ENCODE measurements at places on chromosomes 7 and 10. TPM values are rescaled to one million over a fixed set of nuclear protein-coding genes. Genes with fewer than 3 reads are reported as not detected.
A peak's percentile ranks its signal among the peaks of the same experiment; 100 is the strongest.

The FOXI2 gene
- not detected for total RNA-seq

DNA sequence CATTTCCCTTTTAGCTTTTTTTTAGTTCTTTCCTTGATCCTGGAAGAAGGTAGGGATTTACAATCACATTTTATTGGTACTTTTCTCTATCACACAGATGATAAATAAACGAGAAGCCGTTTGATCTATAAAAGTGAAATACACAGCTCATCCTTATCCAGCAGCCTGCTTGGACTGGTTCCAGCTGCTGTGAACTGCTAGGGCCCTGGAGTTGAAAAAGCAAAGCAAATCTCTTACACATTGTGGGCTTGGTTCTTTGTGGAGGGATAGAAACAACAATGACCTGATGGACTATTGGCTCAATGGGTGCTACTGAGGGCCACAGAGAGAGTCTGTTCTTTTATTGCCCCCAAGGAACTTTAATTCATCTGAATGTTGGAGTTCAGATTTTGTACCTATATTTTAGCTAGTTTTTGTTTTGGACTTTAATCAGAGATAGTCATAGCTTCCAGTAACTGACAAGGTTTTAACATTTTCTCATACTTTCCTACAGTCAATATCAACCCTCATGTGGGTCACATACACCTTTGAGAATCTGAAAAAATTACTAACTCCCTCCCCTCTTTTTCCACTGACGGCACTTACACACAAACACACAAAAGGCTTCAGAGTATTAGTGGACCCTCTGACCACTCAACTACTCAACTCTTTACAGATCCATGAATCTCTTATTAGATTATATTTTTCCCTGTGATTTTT, 91.6 kb upstream of the CCDC6 start:
- no peaks in the 10 kb centered on the region for H3K36me3 ChIP-seq
- H3K27ac ChIP-seq = no peak overlapping the region
- H3K27me3 ChIP-seq = no peaks in the 10 kb centered on the region
- H3K4me1 ChIP-seq = no peaks in the 10 kb centered on the region
- no peak overlapping the region for H3K4me3 ChIP-seq

DNA sequence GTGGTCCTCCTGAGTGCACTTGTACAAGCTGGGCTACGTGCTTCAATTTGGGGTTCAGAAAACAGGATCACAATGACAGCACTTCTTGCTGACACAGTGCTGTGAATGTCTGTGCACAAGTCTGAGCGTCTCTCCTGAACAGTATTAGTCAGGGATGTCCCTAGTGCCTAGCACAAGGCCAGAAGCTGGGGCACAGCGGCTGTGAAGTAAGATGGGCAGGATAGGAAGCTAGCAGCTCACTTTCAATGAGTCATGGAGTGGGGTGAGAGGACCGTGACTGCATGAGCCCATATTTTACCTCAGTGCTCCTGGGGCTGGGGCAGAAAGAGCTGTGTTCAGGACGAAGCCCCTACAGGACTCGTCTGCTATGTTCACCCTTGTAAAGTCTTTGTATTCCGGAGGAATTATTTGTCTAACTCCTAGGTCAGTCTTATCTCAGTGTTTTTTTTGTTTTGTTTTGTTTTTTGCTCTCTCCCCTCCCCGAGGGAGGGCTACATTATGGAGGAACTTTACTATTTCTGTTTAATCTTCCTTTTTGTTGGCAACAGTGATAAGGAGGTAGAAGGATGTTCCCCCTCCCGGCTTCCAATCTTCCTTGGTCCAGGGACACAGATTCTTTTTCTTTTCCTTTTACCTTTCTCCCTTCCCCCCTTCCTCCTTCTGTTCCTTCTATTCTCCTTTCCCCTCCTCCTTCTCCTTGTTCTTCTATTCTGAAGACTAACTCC, 2.8 kb upstream of the LRMDA start:
- H3K27ac ChIP-seq = peak overlapping the region; percentile 88
- peaks cover 52% of the 10 kb centered on the region for H3K4me1 ChIP-seq
- H3K4me3 ChIP-seq = no peak overlapping the region

GRCh38 chr7:128036226-128036940, 5.1 kb upstream of the LRRC4 start:
- H3K4me1 ChIP-seq = peaks cover 24% of the 10 kb centered on the region
- H3K36me3 ChIP-seq = no peaks in the 10 kb centered on the region
- no peak for DNase-seq
- H3K4me3 ChIP-seq = no peak overlapping the region
- no peak overlapping the region for H3K27ac ChIP-seq

All from stomach (tissue), 19 donors.